ENCODE measurements at places on chromosomes 7 and 10. TPM values are rescaled to one million over a fixed set of nuclear protein-coding genes. Genes with fewer than 3 reads are reported as not detected.

- H3K4me1 ChIP-seq: peaks cover 13% of the 10 kb centered on the region
- H3K27me3 ChIP-seq: peaks cover 41% of the 10 kb centered on the region
- no peak for DNase-seq
- no peak overlapping the region for H3K27ac ChIP-seq
Measured at GRCh38 chr7:45123913-45124710, 12.6 kb upstream of the TBRG4 start.

DNA sequence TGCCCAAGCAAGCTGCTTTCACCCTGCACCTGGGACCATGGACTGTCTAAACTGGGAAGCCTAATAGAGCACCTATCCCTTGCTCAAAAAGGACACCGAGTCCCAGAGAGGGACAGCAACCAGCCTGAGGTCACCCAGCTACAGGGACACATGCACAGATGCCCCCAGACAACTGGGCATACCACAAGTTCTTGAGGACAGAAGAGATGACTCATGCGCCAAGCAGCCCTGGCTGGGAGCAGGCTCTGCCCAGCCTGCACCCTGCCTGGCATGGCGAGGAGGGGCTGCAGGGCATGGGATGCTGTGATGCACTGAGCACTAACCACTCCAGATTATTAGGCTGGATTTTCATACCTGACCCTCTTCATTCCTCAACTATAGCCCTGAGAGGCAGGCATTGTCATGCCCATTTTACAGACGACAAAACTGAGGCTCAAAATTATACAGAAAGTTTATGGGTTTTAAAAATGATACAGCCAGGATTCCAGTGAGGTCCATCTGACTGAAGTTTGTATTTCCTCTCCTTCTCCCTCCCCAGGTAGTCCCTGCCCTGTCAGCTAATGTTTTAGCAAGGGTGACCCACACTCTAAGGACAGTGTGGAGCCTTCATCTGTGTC lies 289.3 kb upstream of the ZMIZ1 start:
- H3K27me3 ChIP-seq: no peaks in the 10 kb centered on the region
- DNase-seq: no peak
- no peak overlapping the region for H3K27ac ChIP-seq
- H3K4me1 ChIP-seq: peaks cover 32% of the 10 kb centered on the region
- no peak overlapping the region for H3K4me3 ChIP-seq

Gene FFAR4
- not detected for total RNA-seq

Gene NPY4R
- total RNA-seq: not detected

DNA sequence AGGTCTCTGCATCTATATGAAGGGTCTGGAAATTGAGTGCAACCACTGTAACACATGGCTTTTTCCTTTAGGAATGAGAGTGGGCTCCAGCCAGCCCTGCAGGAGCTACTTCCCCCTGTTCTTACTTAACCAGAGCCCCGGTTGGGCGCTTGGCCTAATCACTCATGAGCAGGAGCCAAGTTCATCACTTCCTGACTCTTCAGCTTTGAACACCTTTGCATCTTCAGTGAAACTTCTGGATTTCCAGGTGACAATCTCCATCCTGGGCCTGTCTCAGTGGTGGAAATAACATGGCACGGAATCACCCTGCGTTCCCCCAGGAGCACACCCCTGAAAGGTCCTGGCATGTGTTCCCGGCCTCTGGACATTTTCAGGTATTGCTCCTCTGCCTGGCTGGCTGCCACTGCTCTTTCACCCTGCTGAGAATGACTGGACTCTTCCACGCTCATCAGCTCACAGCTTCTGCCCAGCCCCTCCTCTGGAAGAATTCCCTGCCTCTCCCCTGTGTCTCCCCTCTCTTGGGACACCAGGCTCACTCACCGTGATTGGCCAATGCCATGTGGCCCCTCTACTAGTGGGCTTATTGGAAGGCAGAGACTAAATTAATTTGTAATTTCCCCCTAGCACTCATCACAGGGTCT lies 229.1 kb upstream of the GRB10 start:
- no peaks in the 10 kb centered on the region for H3K36me3 ChIP-seq
- H3K27me3 ChIP-seq: peaks cover 2% of the 10 kb centered on the region
- DNase-seq: no peak
- H3K27ac ChIP-seq: no peak overlapping the region

DNA sequence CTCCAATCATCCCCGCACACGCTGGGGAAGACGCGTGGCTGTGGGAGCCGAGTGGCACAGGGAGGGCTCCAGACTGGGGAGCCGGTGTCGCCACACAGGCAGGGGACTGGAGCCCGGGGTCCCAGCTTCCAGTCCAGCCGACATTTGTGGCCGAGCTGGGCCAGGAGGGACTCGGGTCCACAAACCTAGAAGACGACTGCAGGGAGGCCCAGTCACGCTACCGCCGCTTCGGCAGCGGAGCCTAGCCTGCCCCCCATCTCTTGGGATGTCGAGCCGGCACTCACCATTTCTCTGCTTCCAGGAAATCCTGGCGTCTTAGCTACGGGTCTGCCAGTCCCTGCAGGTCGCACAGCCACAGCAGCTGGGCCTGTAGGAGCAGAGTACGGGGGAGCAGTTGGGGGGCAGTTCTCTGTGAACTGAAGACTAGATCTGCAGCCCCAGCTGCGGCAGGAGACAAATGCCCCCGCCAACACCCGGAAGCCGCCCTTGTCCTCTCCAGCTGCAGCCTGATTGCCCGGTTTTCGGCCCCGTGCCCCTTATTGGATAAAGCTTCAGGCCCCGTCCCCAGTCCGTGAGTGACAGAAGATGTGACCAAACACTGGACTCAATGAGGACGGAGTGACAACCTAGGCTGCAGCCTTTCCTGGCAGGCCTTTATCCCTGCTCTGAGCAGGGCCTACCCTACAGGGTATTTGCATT lies 270.7 kb downstream of the ZNF33B start:
- H3K36me3 ChIP-seq: no peaks in the 10 kb centered on the region
- no peaks in the 10 kb centered on the region for H3K4me1 ChIP-seq
- no peak overlapping the region for H3K27ac ChIP-seq
- no peak overlapping the region for H3K4me3 ChIP-seq
- no peaks in the 10 kb centered on the region for H3K27me3 ChIP-seq

DNA sequence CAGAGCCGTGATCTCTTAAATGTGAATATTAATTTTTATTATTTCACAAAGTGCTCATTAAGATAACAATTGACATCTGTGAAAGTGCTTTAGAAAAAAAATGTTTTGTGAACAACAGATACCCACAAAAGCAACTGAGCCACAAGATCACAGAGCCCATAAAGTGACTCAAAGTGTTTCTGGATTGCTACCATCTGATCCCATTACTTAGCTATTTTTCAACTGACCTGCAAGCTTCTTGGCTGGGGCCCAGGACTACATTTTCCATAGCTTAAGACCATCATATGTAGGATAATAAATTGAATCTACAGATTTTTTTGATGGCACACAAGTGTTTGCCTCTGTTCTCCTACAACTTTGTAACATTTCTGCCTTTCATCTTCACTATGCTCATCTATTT lies 674.4 kb downstream of the PHTF2 start:
- no peaks in the 10 kb centered on the region for H3K27me3 ChIP-seq
- H3K36me3 ChIP-seq: no peaks in the 10 kb centered on the region
- H3K27ac ChIP-seq: no peak overlapping the region
- H3K4me1 ChIP-seq: no peaks in the 10 kb centered on the region

- DNase-seq: no peak
- H3K27me3 ChIP-seq: peaks cover 8% of the 10 kb centered on the region
- H3K4me1 ChIP-seq: peaks cover 22% of the 10 kb centered on the region
Measured at GRCh38 chr7:17236171-17236570, 62.3 kb upstream of the AHR start.

Gene AGR2
- total RNA-seq: 1.3 TPM

DNA sequence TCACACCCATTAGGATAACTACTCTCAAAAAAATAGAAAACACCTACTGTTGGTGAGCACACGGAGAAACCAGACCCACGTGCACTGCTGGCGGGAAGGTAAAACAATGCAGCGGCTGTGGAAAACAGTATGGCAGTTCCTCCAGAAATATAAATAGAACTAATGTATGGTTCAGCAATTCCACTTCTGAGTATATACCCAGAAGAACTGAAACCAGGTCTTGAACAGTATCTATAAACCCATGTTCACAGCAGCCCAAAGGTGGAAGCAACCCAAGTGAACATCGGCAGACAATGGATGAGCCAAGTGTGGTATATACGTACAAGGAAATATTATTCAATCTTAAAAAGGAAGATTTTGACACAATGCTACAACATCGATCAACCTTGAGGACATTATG lies 164.7 kb downstream of the ZMYND11 start:
- no peak overlapping the region for H3K27ac ChIP-seq
- no peaks in the 10 kb centered on the region for H3K27me3 ChIP-seq
- DNase-seq: no peak

DNA sequence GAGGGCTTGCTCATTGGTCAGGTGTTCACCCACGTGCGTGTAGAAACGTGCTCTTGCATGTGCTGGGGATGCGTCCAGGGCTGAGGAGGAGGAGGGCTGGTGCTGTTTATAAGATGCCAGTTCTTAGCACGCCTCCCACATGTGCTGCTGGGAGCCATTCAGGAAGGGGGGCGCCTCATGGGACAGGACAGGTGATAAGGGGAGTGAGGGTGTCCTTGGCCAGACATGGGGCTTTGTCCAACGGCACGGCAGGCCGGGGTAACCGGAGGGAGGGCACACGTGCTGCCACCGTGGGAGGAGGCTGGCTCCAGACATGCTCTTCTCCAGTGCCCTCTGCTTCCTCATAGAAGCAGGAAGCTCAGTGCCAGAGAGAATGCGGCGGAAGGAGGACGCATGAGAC lies 150.0 kb downstream of the ZMYND11 start:
- no peak overlapping the region for H3K27ac ChIP-seq
- DNase-seq: no peak
- H3K27me3 ChIP-seq: no peaks in the 10 kb centered on the region
- H3K36me3 ChIP-seq: 0 out of 2 replicates have a peak, but pooled peaks cover 3% of the 10 kb centered on the region
- H3K4me1 ChIP-seq: no peaks in the 10 kb centered on the region

Gene AOAH
- total RNA-seq: not detected

DNA sequence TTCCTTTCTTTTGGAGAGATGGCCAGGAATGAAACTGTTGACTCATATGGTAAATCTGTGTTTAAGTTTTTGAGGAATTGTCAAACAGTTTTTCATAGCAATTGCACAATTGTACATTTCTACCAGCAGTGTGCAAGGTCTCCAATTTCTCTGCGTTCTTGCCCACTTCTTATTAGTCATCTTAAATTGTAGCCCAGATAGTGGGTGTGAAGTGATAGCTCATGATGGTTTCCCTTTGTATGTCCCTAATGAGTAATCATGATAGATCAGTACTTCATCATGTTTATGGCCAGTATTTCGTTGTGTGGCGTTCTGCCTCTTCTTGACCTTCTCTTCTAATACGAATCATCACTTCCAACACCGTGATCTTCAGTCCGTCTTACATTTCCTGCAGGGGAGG lies 136.3 kb downstream of the DOCK1 start:
- H3K4me3 ChIP-seq: no peak overlapping the region
- no peaks in the 10 kb centered on the region for H3K27me3 ChIP-seq
- no peak overlapping the region for H3K27ac ChIP-seq

GRCh38 chr7:133372337-133372736 lies 119.5 kb downstream of the EXOC4 start:
- no peak overlapping the region for H3K27ac ChIP-seq
- no peaks in the 10 kb centered on the region for H3K36me3 ChIP-seq
- no peak overlapping the region for H3K4me3 ChIP-seq
- DNase-seq: no peak

GRCh38 chr10:35889971-35890675 lies 248.0 kb upstream of the FZD8 start:
- DNase-seq: no peak
- H3K36me3 ChIP-seq: no peaks in the 10 kb centered on the region
- H3K27ac ChIP-seq: no peak overlapping the region

Measured in HepG2 (cell line).